ENCODE measurements at places on chromosomes 5 and 9.

GRCh38 chr9:101514071-101514470 is 19.6 kb upstream of the RNF20 start:
- DNase-seq, result no peak

DNA sequence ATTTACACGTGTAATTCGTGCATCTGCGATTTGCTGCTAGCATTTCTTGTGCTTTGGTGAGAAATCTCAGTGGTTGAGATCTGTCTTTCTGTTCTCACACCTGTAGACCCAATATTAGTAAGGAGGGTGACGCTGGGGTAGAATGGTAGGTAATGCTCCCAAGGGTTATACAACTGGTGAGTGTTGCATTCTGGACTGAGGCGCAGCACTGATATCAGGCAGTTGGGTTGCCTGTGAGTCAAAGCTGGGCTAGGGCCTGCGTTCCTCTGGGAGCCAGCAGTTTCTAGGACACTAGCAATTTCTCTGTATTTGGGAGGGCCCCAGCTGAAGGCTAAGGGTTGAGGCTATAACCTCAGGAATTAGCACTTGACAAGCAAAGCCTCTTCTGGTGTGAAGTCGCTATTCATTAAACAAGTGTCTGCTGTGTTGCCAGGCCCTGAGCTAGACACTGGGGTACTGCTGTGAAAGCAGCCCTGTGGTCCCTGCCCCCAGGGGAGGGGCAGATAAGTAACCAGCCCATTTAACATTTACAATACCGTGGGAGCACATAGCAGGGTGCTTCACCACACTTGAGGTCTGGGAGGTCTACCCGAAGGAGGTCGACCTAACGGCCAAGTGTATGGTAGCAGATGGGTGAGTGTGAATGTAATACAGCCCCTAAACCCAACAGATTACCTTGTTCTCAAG is 28.7 kb downstream of the LARP1 start:
- DNase-seq, result no peak

- DNase-seq, result no peak
Observed at GRCh38 chr5:96986450-96986849, 50.6 kb downstream of the LNPEP start.

DNA sequence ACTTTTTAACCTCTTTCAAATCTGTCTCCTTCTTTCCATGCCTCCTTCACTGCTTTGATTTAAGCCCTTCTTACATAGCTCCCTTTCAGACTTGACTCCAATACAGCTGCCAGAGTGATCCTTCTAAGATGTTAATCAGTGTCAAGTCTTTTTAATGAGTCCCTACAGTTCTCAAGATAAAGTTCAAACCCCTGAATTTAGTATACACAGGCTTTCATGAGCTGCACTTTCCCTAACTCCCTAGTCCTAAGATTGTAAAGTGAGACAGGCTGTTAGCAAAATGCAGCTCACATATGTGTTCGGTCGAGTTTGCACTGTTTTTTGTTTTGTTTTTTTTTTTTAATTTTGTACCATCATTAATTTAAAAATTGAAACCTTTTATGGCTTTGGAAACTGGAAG is 190.4 kb upstream of the VCAN start:
- DNase-seq, result no peak

DNA sequence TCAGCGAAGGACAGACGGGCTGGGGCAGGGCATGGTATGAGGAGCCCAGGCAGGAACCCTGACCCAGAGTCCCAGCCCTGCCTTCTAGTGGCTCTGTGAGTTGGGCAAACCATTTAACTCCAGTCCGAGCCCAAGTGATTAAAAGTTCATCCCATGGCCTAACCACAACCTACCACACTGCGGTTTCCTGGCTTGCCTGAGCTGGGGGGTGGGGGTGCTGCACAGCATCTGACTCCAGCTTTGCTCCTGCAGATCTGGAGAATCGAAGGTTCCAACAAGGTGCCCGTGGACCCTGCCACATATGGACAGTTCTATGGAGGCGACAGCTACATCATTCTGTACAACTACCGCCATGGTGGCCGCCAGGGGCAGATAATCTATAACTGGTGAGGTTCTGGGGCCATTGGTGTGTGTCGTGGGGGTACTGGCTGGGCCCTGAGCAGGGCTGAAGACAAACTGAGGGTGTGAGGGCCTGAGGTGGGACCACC is 49.0 kb downstream of the STOM start:
- DNase-seq, result no peak

- DNase-seq, result no peak
Observed at GRCh38 chr5:53825926-53826325, 265.5 kb downstream of the NDUFS4 start.

DNA sequence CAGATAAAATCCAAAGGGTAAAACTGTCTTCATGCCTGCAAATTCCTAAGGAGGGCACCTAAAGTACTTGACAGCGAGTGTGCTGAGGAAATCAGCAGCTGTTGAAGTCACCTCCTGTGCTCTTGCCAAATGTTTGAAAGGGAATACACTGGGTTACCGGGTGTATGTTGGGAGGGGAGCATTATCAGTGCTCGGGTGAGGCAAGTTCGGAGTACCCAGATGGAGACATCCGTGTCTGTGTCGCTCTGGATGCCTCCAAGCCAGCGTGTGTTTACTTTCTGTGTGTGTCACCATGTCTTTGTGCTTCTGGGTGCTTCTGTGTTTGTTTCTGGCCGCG is 727 bp upstream of the ADRB2 start:
- no peak for DNase-seq

DNA sequence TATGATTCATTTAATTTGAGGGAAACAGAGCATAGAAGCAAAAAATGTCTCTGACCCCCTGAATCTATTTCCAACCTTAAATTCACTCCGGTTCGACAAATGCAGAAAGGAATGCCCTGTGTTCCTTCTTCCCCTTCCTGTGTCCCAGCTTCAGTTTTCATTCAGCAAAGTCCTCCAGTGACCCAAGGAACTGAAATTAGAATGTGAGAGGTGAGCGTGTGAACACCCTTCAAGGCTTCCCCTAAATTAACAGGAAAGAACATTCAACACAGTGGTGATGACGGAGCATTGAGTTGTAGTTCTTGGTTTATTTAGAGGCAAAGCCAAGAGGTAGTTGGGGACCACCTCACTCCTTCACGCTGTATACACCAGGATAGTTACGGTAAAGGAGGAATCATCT is 97.6 kb upstream of the CTSL start:
- no peak for DNase-seq

GRCh38 chr9:123157221-123157620 is 111.2 kb downstream of the STRBP start:
- no peak for DNase-seq

- DNase-seq, result no peak
Observed at GRCh38 chr5:107876906-107877305, 206.2 kb upstream of the EFNA5 start.

DNA sequence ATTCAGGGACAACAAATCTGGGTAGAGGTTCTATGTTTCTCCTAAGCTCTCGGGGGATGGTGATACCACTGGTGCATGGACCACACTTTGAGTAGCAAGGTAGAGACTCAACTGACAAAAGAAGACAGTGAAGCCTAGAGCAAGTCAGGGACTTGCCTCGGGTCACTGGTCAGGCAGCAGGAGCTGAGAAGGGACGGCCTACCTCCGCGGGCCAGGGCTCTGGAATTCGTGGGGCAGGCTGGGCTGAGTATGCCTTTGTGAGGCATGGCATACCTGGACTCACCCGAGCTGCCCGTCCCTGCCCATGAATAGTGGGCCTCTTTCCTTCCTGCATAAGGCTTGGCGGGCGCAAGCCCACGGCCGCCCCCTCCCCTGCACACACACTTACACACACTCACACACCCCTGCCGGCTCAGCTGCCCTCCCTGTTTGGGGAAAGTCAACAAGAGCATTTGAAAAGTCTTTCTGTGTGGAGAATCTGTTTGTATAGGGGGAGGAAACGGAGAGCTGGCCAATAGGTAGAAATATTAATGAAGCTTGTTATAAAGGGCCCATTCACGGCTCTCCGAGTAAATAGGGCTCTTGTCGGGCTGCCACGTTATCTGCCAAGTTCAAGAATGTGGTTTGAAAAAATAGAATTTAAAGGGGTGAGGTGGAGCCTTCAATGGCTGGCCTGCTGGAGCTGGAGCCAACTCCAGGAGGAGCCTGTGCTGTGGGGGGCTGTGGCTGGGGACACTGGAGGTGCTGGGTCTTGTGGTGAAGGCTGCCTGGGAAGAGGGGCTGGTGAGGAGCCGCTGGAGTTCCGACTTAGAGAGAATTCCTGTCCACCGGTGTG is 19.1 kb upstream of the KIF12 start:
- no peak for DNase-seq

DNA sequence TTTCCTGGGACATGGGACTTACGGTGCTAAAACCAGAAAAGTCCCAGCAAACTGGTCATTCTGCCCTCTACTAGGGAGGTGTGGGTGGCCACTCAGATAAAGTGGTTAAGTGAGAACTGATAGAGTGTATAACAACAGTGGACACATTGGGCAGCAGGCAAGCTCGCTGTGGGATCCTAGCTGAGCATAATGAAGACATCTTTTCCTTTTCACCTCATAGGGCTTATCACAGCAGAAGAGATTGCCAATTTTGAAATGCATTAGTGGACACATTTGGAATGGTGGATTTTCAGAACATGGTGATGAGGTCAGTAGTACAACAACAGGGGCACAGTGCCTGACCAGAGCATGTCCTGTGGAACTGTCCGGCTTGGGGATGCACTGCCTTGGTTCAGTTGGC is 477.1 kb upstream of the KIF2A start:
- DNase-seq, result no peak

GRCh38 chr5:143084407-143084806 is 314.2 kb downstream of the ARHGAP26 start:
- no peak for DNase-seq

DNA sequence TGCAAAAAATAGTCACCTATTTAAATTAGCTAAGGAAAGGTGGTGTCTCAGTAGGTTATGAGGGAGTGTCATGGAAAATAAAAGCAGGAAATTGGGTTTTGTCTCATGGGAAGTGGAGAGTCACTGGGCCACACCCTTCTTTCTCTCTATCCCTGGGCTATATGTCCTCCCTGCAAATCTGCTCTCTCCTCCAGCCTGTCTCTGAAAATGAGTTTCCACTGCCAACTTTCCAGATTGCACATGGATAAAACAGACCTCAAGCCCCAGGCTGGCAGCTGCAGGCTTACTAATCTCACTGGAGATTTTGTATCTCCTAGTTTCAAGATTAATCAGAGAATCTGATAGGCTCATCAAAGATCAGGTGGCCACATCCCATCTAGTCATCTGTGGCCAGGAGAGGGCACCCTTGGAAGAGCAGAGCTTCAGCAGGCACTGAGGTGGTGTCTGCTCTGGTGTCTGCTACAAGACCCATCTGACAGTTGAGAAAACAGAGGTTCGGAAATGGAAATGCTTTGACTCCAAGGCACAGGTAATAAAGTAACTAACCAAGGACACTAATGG is 178.9 kb downstream of the MSX2 start:
- no peak for DNase-seq

GRCh38 chr5:67747096-67747495 is 468.5 kb upstream of the PIK3R1 start:
- no peak for DNase-seq

DNA sequence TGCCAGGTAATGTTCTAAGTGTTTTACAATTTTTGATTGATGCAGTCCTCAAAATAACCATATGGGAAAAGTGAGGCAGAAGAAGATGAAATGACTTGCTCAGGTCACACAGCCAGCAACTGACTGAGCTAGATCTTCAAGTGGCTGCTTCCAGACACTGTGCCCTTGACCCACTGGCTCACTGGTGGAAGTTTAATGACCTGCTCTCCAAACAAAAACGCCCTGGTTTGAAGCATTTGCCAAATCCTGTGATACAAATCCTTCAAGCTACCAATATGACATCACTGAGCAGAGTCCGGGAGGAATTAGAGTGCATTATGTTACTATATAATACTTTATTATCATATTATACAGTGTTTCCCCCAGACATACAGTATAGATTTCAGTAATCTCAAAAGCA is 459.4 kb downstream of the GADD45G start:
- no peak for DNase-seq

- no peak for DNase-seq
Observed at GRCh38 chr9:110545705-110546104, 33.8 kb downstream of the SVEP1 start.

DNA sequence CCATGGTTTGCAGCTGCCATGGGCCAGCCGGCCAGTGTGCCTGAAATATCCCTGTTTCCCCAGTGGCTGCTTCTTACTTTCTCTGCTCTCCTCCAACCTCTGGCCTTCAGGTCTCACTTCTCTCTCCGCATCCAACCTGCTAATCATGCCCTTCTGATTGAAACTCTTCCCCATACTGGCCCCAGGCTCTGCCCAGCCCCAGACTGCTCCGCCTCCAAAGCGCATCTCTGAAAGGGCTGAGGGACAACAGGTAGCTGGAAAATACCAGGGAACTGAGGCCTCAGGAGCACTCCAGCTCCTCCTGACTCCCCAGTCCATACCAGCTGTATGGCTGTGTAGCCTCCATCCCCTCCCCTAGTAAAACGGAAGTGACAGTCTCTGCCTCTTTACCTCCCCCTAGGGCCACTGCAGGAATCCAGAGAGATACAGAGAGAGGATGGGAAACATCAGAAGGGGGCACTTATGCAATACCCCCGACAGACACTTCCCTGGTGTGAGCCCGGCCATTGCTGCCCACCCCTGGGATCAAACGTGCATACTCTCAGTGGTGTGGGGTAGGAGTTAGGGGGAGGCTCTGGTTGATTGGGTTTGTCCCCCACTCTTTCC is 34.2 kb downstream of the PAX5 start:
- no peak for DNase-seq

GRCh38 chr5:159765135-159765433 is 151.2 kb upstream of the ADRA1B start:
- DNase-seq, result no peak

DNA sequence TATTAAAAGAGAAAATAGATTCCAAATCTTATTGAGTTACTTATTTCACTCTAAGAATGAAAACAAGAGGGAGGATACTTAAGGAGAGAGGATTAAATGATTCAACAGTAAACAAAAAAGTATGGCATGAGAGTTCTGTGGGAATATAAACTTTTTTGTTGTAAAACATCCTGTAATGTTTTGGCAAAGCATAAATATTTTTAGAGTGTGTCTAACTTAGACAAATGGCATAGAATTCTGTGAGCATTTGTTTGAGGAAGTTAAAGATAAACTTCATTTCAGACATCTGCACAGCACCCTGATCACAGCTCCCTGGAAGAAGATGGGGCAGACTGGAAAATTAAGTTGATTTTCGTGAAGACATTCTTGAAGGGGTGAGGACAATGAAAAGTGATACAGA is 246.8 kb upstream of the HAPLN1 start:
- no peak for DNase-seq

DNA sequence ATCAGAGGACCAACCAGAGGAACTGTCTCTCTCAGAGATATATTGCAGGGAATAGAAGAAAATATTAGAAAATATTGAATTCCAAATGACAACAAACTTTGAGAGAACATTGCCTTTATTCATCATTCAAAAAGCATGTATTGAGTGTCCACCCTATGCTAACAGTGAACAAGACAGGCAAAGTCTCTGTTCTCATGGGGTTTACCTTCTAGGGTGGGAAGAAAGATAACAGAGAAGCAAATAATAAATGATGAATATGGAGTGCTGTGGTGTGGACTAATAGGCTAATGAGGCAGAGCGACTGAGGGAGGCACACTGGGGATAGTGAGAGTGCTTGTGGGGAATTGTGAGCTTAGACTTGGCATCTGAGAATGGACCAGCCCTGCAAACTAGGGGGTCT is 43.4 kb upstream of the SHB start:
- DNase-seq, result no peak
